Camera-type eye (tissue), 1 donor: ENCODE measurements at places on chromosomes 1 and 21. TPM values are rescaled to one million over a fixed set of nuclear protein-coding genes. Genes with fewer than 3 reads are reported as not detected.

TCHHL1 gene
- total RNA-seq = not detected

RHOU gene
- 16.5 TPM for total RNA-seq

TNNI3K gene
- 4.1 TPM for total RNA-seq

CYP4Z1 gene
- total RNA-seq = 0.33 TPM

RNU1-2 gene
- under 0.01 TPM for total RNA-seq

FDPS gene
- total RNA-seq = 92.3 TPM

RRP1B gene
- total RNA-seq = 29.2 TPM

LDLRAD1 gene
- total RNA-seq = not detected

RCOR3 gene
- total RNA-seq = 102 TPM

OR2T33 gene
- total RNA-seq = not detected

ZNF593OS gene
- total RNA-seq = 41.3 TPM

CYYR1 gene
- total RNA-seq = 12.6 TPM

KCNE1 gene
- 0.33 TPM for total RNA-seq

VANGL2 gene
- total RNA-seq = 15.2 TPM

NGF gene
- 3.4 TPM for total RNA-seq

CLCA1 gene
- not detected for total RNA-seq

OR10Z1 gene
- not detected for total RNA-seq

AUNIP gene
- total RNA-seq = 1.3 TPM

NBPF4 gene
- total RNA-seq = not detected

RAB25 gene
- total RNA-seq = 3.6 TPM

SHE gene
- 8.2 TPM for total RNA-seq

RBP7 gene
- 2.6 TPM for total RNA-seq

PTPRC gene
- 12.3 TPM for total RNA-seq
